Activated T-helper 1 cell treated with anti-CD3 and anti-CD28 coated beads, Interleukin-12 subunit alpha, Interleukin-12 subunit beta, Interleukin-2, Interleukin-4 antibody, amounts not matched to agents 30 ng/mL and 10 ng/mL and 1 ng/mL, durations not matched to agents 14 hours and 24 hours and 36 hours (primary cell): ENCODE measurements at places on chromosomes 4 and X. TPM values are rescaled to one million over a fixed set of nuclear protein-coding genes. Genes with fewer than 3 reads are reported as not detected.

The TAF7L gene
- 0.10 and 0.36 TPM in 2 replicates for total RNA-seq

DNA sequence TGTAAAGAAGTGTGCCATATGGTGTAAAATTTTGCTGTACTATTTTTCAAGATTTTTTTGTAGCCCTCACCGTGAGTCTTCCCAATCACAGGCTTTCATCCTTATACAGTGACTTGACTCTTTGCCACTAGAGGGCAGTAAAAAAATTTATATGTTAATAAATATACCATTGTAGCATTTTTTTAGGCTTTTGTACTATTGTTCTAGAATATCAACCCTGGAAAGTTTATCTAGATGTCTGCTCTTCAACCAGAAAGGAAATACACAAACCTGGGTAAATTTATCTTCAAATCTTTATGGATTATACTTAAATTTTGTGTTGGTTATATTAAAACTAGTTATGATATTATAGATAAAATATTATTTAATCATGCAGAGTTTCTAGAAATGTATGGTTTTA is 235.3 kb downstream of the TENM3 start:
- H3K36me3 ChIP-seq: no peaks in the 10 kb centered on the region
- H3K4me3 ChIP-seq: no peak overlapping the region
- DNase-seq: no peak
- no peaks in the 10 kb centered on the region for H3K27me3 ChIP-seq
- H3K4me1 ChIP-seq: no peaks in the 10 kb centered on the region
- H3K27ac ChIP-seq: no peak overlapping the region

- H3K27ac ChIP-seq: no peak overlapping the region
- no peak for DNase-seq
- H3K36me3 ChIP-seq: no peaks in the 10 kb centered on the region
- H3K27me3 ChIP-seq: no peaks in the 10 kb centered on the region
- no peaks in the 10 kb centered on the region for H3K4me1 ChIP-seq
Observed at GRCh38 chr4:141098163-141098562, 35.1 kb downstream of the RNF150 start.

The ARMCX4 gene
- 3.3 and 4.8 TPM in 2 replicates for total RNA-seq

GRCh38 chr4:53455766-53456165 is 78.3 kb downstream of the FIP1L1 start:
- DNase-seq: no peak
- no peaks in the 10 kb centered on the region for H3K27me3 ChIP-seq
- no peak overlapping the region for H3K4me3 ChIP-seq
- H3K4me1 ChIP-seq: no peaks in the 10 kb centered on the region
- peaks cover 30% of the 10 kb centered on the region for H3K36me3 ChIP-seq
- H3K27ac ChIP-seq: no peak overlapping the region

- H3K36me3 ChIP-seq: no peaks in the 10 kb centered on the region
- H3K27ac ChIP-seq: no peak overlapping the region
- H3K4me3 ChIP-seq: no peak overlapping the region
- DNase-seq: no peak
- no peaks in the 10 kb centered on the region for H3K27me3 ChIP-seq
- H3K4me1 ChIP-seq: no peaks in the 10 kb centered on the region
Observed at GRCh38 chrX:8635812-8636211, 96.1 kb downstream of the ANOS1 start.

The MUC7 gene
- total RNA-seq: not detected in 2 replicates

DNA sequence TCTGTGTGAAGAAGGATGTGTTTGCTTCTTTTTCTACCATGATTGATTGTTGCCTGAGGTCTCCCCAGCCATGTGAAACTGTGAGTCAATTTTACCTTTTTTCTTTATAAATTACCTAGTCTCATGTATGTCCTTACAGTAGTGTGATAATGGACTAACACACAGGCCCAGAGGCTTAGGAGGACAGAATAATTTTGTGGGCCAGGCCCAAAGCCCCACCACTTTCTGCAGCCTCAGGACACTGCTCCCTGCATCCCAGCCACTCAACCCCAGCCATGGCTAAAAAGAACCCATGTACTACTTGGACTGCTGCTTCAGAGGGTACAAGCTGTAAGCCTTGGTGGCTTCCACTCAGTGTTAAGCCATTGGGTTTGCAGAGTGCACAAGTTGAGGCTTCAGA is 512.7 kb upstream of the CT83 start:
- no peak overlapping the region for H3K4me3 ChIP-seq
- H3K27ac ChIP-seq: no peak overlapping the region
- no peak for DNase-seq
- no peaks in the 10 kb centered on the region for H3K27me3 ChIP-seq
- H3K4me1 ChIP-seq: no peaks in the 10 kb centered on the region
- H3K36me3 ChIP-seq: no peaks in the 10 kb centered on the region

- no peaks in the 10 kb centered on the region for H3K27me3 ChIP-seq
- peak overlapping the region; percentile 97 for H3K27ac ChIP-seq
- DNase-seq: no peak
- H3K4me1 ChIP-seq: peaks cover 82% of the 10 kb centered on the region
Observed at GRCh38 chr4:123419885-123420755, 23.5 kb downstream of the SPRY1 start.

The ZNF81 gene
- total RNA-seq: 5.9 and 9.2 TPM in 2 replicates

GRCh38 chr4:26020083-26020668 is 106.2 kb downstream of the SMIM20 start:
- H3K36me3 ChIP-seq: no peaks in the 10 kb centered on the region
- H3K4me3 ChIP-seq: no peak overlapping the region
- H3K4me1 ChIP-seq: peaks cover 21% of the 10 kb centered on the region
